Stomach (tissue), 19 donors: ENCODE measurements at places on chromosomes 11 and 22. TPM values are rescaled to one million over a fixed set of nuclear protein-coding genes. Genes with fewer than 3 reads are reported as not detected.

The FAM76B gene
- 4.0 TPM for polyA plus RNA-seq

The TPP1 gene
- polyA plus RNA-seq = 11.9 TPM

The MORC2 gene
- 14.3 TPM for polyA plus RNA-seq

The LMO2 gene
- 11.5 TPM for polyA plus RNA-seq
